ENCODE measurements at places on chromosomes 16 and 17.
A peak's percentile ranks its signal among the peaks of the same experiment; 100 is the strongest.

GRCh38 chr16:26413780-26414179 lies 652.9 kb upstream of the C16orf82 start:
- DNase-seq, result no peak

DNA sequence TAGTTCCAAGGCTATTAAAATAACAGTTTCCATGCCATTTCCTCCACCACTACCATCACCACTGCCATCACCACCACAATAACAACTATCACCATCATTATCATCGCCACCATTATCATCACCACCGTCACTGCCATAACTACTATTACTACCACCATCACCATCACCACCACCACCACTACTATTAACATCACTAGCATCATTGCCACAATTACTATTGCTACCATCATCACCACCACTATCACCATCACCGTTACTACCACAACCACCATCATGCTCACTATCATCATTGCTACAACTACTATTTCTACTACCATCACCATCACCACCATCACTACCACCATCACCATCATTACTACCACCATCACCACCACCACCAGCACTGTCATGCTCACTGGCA lies 185.9 kb upstream of the MAF start:
- no peak for DNase-seq

DNA sequence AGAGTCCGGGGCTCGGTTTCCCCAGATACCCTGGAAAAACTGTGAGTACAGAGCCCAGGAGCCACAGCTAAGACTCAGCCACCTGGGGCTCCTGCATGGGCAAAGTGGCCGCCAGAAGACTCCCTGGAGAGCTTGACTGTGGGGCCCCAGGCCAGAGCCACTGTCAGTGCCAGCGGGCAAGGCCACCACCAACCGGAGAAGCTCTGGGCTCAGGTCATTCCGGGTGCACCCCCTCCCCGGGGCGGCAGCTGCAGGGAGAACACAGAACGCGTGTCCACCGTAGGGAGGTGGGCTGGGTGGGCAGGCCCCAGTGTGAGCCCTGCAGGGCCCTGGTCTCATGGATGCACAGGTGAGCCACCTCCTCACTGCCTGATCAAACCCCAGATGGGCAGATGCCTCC lies 22.3 kb upstream of the RBFOX3 start:
- DNase-seq, result peak; percentile 25

DNA sequence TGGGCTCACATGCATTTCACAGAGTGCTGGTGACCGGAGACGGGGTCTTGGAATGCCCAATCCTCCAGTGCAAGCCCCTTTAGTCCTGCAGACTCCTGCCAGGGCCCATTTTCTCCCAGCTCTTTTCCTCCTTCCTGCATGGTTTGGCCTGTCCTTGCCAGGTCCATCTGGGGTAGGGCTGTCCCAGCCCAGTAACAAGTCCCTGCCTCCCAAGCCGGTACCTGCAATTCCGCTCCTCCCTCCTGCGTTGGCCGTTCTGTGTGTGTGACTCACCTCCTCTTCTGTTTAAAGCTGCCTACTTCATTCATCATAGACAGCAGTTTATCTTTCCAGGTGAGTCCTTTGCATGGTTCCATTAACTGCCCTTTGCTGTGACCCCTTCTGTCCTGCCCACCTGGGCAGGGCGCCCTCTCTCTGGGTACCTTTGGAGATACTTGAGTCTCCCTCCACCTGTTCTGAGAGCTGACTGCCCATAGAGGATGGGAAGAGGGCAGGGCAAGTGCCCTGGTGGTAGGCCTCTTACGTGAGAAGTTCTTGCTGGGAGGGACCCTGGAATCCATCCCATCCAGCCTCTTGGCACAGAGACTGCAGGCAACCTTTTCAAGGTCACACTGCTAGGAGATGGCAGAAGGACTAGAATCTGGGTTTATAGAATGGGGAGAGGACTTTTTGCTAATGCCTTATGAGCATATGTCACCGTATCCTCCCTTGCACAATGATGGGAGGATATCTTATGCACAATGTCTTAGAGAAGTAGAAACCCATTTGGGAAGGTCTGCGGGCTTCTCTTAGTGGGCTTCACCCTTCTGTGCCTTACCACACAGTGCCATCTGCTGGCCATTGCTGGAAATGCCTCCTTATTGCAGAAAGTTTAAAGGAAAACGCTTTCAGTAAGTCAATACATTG lies 29.7 kb upstream of the LGALS9 start:
- peak; percentile 96 for DNase-seq

DNA sequence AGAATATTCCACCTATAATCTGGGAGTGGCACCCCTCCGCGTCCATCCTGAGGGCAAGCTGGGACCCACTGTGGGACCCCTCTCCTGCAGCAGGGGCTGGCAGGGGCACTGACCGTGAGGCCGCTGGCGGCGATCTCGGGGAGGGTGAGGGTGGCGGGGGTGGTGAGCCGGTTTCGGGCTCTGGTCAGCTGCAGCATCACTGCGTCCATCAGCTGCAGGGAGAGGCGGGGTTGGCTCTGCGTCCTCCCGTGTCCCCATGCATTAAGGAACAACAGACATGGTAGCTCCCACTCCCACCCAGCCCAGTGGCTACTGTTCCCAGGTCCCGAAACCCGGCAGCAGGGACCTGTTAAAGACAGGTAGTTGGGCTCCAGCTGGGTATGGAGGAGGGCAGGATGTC lies 3.3 kb downstream of the SMIM22 start:
- no peak for DNase-seq

DNA sequence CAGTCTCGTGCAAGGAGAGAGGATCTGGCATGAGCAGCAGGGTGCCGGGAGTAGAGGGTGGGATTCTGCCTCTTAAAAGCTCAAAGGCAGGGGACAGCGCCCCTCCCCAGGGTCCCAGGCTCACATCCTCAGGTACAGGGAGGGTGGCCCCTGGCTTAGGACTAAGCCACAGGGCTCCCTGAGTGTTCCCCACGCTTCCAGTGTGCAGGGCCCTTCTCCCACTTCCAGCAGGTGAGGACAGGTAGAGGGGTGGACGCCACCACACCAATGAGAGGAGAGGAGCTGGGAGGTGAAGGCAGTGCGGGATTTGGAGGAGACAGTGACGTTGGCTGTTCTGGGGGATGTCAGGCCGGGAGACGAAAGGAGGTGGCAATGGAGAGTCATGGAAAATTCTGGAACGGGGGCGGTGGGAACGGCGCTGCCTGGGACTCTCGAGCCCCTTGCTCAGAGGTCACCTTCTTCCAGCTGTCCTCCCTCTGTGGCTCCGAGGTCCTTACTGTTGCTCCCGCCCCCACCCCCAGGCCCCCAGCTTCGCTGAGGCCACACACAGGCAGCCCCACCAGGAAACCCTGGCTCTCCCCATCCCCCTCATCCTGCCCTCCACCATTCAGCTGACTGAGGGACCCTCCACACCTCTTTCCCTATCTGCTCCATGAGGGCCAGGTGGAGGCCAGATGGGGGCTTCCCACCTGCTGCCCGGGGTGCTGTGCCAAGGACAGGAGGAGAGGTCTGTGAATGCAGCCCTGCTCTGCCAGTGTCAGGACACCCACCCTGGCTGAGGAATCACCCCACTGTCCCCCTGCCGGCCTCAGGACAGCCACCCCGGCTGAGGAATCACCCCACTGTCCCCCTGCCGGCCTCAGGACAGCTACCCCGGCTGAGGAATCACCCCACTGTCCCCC lies 57.7 kb upstream of the ACSF3 start:
- DNase-seq, result no peak

GRCh38 chr16:10737068-10737625 lies 6.5 kb upstream of the NUBP1 start:
- DNase-seq, result peak; percentile 74

GRCh38 chr17:50257676-50258224 lies 16.5 kb upstream of the TMEM92 start:
- DNase-seq, result no peak

- DNase-seq, result no peak
These were observed 13.9 kb downstream of the BEAN1 start for GRCh38 chr16:66440970-66441369.

GRCh38 chr16:69890114-69890891 lies 60.8 kb upstream of the CLEC18A start:
- no peak for DNase-seq

GRCh38 chr16:85424260-85425073 lies 188.7 kb upstream of the GSE1 start:
- DNase-seq, result no peak

- DNase-seq, result no peak
These were observed 18.9 kb downstream of the ARHGAP17 start for GRCh38 chr16:24996301-24996700.

DNA sequence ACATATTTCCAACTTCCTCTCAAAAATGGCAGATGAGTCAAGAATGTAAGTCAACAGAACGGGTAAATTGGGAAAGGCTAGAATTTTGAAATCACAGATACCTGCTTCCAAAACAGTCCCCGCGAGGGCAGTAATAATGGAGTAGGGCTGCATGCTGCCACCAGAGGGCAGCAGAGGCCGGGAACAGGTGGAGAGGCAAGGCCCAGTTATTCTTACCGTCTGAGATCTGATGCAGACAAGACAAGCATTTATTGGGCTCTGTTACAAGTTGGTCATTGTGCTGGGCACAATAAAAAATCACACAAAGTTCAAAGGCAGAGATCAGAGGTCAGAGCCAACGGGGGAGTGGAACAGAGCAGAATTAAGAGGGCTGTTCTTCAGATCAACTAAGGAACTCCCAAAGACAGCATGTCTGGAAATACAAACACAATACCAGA lies 8.8 kb upstream of the MLKL start:
- peak; percentile 91 for DNase-seq

DNA sequence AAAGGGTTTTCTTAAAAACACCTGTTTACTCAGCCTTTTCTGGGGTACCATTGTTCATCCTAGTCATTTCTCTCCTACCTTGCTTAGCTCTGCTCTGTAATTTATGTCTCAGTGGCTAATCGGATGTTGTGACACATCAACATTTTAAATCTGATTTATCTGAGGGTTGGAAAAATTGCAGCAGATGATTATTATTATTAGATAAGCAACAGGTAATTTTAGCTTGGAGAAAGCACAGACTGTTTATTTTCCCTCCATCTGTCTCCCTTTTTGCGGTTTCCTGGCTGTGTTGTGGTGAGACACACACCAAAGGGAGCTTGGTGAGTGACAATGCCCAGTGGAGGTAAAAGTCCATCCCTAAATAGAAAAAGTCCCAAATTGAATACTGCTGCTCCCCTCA lies 389.9 kb downstream of the UTP18 start:
- no peak for DNase-seq

- DNase-seq, result peak; percentile 26
These were observed 5.6 kb upstream of the CDK5R1 start for GRCh38 chr17:32481193-32481592.

- no peak for DNase-seq
These were observed 8.3 kb downstream of the BANP start for GRCh38 chr16:87959391-87959990.

- DNase-seq, result no peak
These were observed 1557.4 kb downstream of the CDH8 start for GRCh38 chr16:60478810-60479209.

GRCh38 chr17:30340801-30341356 lies 7.0 kb upstream of the TMIGD1 start:
- no peak for DNase-seq

- no peak for DNase-seq
These were observed 444.0 kb downstream of the HS3ST3B1 start for GRCh38 chr17:14744761-14745473.

- no peak for DNase-seq
These were observed 33.9 kb downstream of the DCUN1D3 start for GRCh38 chr16:20866145-20866772.

DNA sequence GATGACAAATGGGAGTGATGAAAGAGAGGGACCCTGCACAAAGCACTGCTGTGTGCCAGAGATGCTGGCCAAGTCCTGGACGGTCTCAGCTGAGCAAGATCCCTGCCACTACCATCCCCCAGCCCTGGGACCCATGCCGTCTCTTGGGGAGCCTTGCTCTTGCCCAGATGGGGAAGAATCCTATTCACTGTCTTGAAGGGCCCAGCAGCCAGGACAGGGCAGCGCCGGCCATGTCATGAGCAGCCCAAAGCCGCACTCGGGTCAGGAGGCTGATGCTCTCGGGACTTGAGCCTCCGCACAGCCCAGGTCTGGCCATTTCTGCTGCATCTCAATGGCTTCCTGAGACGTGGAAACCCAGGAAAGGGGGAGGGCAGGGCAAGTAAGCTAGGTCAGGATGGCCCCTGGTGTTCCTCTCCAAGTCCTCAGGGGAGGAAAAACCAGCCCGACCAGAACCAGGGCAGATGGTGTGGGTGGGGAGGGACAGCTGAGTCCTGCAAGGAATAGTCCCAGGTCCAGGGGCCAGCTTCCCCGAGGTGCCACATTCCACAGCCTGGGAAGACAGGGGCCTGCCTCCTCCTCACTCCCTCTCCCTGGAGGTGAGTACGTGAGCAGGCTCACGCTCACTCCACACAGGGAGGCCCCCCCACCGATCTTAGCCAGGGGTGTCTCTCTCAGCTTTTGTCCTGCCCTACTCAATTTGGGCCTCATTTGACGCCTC lies 7.8 kb upstream of the KRT19 start:
- no peak for DNase-seq

GRCh38 chr16:2614761-2615191 lies 67.5 kb upstream of the KCTD5 start:
- no peak for DNase-seq

GRCh38 chr16:46871597-46871996 lies 12.6 kb upstream of the GPT2 start:
- DNase-seq, result no peak

DNA sequence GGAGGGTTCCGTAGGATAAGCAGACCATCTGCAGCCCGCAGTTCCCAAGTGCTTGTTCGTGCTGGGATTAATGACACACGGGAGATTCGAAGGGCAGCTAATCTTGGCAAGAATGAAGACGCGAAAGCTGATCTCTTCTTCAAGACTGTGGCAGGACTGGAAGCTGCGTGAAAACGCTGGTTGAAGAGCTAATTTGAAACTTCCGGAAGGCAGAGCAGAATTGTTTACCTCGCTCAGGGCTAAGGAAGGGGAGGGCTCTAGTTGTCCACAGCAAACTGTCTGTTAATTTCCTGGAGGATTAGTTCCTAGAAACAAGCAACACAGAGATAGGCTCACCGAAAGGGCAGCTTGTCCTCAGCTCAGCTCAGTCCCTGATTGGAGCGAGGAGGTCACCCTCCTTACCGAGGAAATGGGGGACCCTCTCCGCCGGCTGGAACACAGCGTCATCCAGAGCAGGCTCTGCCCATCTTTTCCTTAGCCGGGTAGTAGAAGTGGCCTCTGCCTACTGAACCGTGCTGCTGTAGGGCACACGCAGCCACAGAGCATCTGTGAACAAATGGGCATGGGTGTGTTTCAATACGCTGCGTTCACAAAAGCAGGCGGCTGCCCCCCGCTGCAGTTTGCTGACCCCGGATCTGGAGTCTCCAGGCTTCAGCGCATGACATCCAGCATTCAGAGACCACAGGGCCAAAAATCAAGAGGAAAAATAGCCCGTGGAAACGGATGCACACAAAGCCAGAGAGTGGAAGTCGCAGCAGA lies 16.7 kb upstream of the BAIAP2 start:
- DNase-seq, result peak; percentile 68

- peak; percentile 61 for DNase-seq
These were observed 32.7 kb upstream of the RPH3AL start for GRCh38 chr17:385178-385835.

DNA sequence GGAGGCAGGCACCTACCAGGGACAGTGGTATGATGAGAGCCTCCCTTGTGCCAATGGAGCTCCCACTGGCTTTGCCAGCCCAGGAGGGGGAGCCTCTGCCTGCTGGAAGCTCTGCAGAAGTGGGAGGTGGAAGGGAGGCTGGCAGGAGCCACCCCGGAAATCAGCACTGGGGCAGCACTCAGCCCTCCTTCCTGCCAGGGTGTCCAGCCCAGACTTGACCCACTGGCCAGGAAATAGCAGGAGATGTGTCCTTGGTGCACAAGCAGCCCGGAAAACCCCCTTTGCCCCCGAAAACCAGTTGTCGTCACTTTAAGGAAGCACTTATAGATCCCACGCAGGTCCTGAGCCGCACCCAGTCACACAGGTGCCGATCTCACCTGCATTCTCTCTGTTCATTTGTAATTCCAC lies 49.3 kb upstream of the CACNG4 start:
- no peak for DNase-seq

- DNase-seq, result no peak
These were observed 9.1 kb upstream of the THAP11 start for GRCh38 chr16:67833030-67833414.

Measured in activated CD8-positive, alpha-beta memory T cell treated with anti-CD3 and anti-CD28 coated beads, Interleukin-2, amount 50 U/mL, for 48 hours (primary cell).